ENCODE measurements at places on chromosomes 3 and 15.
A peak's percentile ranks its signal among the peaks of the same experiment; 100 is the strongest.

GRCh38 chr3:127115691-127116351 lies 77.1 kb upstream of the PRR23E start:
- DNase-seq: no peak

DNA sequence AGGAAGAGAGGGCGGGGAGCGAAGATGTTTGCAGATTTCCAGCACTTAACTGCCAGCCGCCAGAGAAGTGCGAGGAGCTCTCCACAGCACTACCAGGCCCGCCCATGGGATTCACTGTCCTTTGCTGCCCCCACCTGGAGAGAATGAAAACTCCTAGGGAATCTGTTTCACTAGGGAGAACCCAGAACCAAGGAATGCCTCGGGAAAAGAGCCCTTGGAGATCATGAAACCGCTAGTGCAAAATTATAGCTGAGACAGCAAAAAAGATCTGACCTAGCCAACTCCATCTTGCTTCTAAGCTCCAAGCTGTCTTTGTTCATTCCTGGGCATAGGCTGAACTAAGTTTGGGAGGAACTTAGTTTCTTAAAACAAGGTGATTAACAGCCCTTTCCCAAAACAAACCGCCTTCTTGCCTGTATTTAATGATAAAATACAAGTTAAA lies 82.6 kb upstream of the GCNT3 start:
- peak; percentile 71 for DNase-seq

GRCh38 chr15:100918034-100918689 lies 995 bp upstream of the LRRK1 start:
- peak; percentile 31 for DNase-seq

DNA sequence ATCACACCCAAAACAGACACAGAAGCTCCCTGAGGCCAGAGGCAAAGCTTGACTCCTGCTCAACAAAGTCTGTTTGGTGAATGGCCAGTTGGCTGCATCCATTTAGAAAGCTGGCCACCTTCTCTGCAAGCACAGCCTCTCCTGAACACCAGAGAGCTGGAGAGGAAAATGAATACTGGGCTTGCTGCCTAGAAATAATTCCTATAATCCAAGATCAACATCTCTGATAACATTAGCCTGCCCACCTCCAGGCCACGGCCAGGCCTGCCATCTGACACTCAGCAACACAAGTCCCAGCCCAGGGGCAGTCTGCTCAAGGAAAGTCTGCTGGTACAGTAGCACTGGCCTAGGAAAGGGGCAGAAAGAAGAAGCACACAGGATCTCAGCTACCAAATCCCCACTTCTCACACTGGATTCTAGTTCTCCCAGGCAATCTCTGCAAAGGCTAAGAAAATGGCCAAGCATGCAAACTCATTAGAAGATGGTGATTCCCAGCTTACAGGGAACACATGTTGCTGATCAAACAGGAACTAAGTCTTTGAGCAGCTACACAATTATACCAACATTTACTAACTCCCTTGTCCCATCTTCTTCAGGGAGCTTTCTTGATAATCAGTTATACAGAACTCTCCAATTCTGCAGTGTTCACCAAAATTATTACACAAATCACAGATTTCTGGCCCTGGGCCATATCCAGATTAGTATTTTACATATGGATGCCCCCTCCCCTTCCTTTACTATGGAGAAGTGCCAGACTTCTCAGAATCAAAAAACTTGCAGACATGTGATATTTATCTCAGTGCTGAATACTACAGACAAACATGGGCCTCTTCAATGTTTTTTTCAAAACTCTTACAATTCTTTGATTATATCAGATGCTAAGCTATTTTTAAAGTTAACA lies 9.9 kb downstream of the TBC1D2B start:
- no peak for DNase-seq

DNA sequence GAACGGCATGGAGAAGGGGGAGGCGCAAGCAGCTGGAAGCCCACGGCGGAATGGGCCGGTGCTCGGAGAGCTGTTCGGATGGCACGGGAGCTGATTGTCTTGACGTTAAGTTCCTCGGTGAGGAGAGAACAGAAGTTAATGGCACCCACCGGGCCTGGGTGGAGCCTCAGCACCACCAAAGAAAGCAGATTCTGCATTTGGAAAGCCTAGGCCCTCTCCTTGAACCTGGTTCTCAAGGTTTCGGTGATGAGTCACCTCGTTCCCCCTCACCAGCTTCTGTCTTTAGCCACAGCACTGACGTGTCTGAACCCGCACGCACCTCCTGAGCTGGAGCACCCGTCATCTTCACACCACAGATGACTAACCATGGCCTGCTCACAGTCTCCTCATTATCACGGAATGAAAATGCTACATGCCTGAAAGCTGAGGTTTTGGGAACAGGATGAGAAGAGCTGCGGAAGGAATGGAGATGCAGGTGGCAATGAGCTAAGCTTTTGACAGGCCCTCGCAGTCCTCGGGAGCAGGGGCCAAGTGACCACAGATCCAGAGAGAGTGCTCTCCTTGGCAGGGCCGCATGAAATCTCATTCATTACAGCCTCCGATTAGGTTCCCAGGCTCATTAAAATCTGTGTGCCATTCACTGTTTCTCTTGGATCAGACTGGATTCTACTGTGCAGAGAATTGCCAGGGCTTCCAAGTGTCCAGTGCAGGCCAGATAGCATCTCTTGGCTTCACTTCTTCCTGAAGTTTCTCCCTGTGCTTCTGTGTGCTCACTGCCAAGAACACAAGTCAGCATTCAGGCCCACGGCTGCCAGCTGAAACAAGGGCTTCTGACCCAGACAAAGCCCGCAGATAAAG lies 96.3 kb upstream of the DLG1 start:
- DNase-seq: peak; percentile 7

Measured in effector memory CD8-positive, alpha-beta T cell (primary cell).